ENCODE measurements at places on chromosomes 5 and 9.

- DNase-seq, result no peak
These were observed 131.4 kb downstream of the ARHGEF28 start for GRCh38 chr5:73757416-73757815.

GRCh38 chr9:71681708-71682272, 86.5 kb downstream of the CEMIP2 start:
- DNase-seq, result no peak

GRCh38 chr5:179436321-179437122, 91.3 kb upstream of the ADAMTS2 start:
- no peak for DNase-seq

DNA sequence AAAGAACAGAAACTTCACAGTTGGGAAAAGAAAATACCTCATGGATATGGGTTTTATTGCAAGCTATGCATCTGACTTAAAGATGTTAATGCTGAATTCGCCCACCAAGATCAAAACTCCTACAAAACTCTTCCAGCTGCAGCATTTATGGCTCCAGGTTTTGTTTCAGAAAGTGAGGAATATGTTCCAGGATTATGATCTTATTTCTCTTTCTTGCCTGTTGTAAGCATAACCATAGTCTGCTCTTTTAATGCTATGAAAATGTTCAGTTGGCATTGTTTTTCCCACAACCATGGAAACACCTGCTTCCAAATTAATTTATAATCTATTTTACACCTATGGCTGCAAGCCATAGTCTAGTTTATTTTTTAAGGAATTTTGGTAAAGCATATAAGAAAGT, 34.9 kb upstream of the FST start:
- no peak for DNase-seq

DNA sequence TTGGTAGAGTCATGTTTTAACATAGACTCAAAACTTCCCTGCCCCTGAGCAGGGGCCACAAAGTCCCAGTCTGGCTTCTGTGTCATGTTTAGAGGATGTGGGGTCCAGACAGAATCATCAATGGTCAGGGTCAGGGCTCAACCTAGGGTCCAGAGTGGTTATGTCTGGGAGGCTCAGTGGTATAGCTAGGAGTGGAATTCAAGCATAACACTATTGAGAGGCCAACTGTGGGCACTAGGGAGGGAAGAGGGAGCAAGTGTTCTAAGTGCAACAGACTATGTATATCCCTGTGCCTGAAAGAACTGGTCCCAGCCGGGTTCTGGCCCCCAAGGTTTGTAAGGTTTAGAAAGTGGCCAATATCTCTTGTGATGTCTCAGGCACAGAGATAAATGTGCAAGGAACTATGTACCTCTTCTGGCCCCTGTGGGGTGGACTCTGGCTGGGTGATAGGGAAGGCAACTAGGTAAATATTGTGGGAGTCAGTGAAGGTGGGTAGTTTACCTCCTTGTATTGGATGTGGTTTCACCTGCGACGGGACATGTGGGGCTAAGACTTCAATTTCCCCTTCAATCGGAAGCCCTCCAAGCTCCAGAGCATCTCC, 14.0 kb downstream of the MYORG start:
- no peak for DNase-seq

- DNase-seq, result peak; percentile 74
These were observed 17.7 kb upstream of the UBAC1 start for GRCh38 chr9:135978642-135979546.

DNA sequence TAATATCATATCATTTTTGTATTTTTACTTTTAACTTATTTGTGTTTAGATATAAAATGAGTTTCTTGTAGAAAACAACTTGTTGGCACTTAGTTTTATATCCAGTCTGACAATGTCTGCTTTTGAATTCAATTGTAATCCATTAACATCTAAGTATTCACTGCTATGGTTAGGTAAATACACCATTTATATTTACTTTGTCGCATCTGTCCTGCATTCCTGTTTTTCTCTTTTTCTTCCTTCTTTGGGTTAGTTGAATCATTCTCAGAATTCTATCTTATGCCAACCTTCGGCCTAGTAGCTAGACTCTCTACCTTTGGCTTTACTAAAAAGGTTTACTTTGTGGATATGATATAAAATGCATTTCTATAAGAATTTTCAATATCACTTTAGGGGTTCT, 107.6 kb downstream of the PLCXD3 start:
- DNase-seq, result no peak

DNA sequence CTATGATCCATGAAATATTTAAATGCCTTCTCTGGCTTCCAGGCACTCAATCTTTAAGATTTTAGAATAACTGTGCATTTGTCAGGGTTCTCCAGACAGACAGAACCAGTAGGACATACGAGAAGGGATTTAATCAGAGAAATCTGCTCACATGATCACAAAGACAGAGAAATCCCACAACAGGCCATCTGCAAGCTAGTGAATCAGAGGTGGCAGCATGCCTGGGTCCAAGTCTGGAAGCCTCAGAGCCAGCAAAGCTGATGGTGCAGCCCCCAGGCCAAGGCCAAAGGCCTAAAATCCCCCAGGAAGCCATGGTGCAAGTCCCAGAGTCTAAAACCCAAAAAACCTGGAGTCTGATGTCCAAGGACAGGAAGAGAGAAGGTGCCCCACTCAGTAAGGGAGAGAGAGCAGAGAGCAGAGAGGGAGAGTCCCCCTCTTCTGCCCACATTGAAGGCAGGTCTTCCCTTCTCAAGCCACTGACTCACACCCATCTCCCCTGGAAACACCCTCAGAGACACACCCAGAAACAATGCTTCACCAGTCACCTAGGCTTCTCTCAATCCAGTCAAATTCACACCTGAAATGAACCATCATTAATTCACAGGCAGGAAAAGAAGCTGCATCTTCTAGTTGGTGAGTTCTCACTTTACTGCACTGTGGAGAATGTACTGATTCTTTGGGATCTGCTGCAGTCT, 48.7 kb downstream of the CAMSAP1 start:
- DNase-seq, result no peak

- no peak for DNase-seq
These were observed 14.3 kb downstream of the GAPT start for GRCh38 chr5:58505502-58505901.

DNA sequence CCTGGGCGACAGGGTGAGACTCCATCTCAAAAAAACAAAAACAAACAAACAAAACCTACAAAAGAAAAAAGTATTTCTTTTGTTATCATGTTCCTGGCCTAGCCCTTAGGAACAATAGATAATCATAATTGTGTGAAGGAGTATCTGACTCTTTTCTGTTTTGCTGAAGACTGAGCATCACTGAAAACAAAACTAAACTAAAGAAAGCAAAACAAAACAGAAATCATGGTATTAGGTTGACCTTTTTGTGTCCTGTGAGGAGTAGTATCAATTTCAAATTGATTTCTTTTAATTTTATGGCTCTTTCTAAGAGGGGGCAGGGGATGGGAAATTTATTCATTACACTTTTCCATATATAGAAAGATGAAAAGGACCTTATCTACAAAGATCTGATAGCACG, 246.0 kb downstream of the YTHDC2 start:
- DNase-seq, result no peak

DNA sequence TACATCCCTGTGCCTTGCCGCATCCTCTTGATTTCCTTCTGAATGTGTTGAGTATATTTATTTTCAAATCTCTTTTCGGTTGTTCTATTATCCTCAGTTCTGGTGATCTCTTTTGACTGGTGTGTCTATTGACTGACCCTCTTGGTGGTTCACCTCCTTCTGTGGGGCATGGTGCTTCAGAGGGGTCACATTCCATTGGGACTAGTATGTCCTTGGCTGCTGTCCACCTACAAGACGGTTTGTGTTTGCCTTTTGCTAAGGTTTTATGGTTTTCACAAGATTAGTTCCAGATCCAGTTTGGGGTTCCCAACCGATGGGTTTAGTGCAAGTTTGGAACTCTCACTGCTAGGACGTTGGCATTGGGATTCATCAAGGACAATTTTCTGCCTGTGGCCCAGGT, 66.6 kb downstream of the PHF2 start:
- DNase-seq, result no peak

GRCh38 chr9:129561594-129562281, 59.2 kb downstream of the C9orf50 start:
- DNase-seq, result no peak

- no peak for DNase-seq
These were observed 12.2 kb downstream of the PTGER4 start for GRCh38 chr5:40691894-40692293.

- no peak for DNase-seq
These were observed 466.0 kb downstream of the CAAP1 start for GRCh38 chr9:26426551-26427131.

- no peak for DNase-seq
These were observed 248.1 kb downstream of the CETN3 start for GRCh38 chr5:90161414-90161813.

GRCh38 chr9:109821711-109822110, 41.7 kb downstream of the PALM2AKAP2 start:
- DNase-seq, result no peak

- DNase-seq, result no peak
These were observed 18.3 kb downstream of the RFX3 start for GRCh38 chr9:3507395-3508077.

DNA sequence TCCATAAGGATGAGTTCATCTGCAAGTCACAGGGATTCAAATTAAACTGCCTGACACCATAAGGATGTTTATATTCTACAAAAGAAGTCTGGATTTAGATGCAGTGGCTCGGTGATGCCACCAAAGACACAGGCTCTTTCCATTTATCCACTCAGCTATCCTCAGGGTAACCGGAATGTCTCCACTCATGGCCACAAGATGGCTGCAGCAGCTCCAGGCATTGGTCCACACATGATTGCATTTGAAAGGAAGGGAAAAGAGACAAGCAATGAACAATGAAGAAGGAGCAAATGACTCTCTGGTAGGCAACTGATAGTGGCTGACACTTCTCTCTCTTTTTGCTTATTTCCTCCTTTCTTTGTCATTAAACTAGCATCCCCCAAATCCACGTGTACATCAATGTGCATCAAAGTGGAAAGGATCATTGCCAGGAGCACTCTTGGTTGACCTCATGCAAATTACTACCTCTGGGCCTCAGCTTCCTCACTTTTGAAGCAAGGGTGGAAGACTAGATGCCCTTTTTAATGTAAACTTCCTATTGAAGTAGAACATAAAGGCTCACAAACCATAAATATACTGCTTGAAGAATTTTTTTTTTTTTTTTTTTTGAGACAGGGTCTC, 7.2 kb upstream of the SNX30 start:
- DNase-seq, result no peak

- no peak for DNase-seq
These were observed 101.4 kb upstream of the POC5 start for GRCh38 chr5:75818661-75819060.

- no peak for DNase-seq
These were observed 17.7 kb downstream of the ZNF366 start for GRCh38 chr5:72489536-72489935.

DNA sequence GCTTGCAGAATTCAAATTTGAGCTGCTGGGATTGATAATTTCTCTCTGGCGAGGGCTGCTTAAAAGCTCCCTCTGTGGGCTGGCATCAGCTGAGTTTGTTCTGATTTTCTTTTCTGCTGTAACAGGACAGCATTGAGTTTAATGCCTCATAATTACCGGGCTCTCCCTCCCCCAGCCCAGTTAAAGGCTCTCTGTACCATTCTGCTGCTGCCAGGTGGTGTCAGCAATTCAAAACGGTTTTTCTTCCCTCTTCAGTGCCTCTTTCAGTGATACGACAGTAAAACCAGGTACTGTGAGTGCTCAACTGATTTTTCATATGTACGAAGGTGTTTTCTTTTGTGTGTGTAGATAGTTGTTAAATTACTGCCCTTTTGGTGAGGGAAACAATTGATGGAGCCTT, 509.3 kb upstream of the CTNND2 start:
- no peak for DNase-seq

DNA sequence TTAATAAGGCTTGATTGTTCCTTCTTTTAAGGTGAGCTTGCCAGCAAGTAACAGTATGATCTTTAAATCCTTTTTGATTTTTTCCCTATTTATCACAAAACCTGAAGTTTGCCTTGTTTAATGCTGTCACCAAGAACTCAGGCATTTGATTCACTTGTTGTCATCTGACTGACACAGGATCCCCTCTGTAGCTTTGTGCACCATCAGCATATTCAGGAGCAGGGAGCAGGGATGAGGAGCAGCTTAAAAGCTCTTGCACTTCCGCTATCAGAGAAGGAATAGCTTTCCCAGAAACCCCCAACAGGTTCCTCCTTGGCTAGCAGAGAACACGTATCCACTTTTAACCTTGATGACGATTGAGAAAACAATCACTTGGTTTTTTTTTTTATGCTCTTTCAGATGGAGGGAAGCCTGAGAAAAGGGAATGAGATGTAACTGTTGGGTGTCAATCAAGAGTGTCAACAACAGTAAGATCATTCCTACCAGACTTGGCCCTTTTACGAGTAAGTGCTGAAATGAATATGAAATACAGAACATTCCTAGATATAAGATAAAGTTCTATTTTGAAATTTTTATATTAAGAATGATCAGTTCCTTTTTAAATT, 433.1 kb upstream of the CDH18 start:
- DNase-seq, result no peak

GRCh38 chr9:10773136-10773535, 160.3 kb upstream of the PTPRD start:
- no peak for DNase-seq

DNA sequence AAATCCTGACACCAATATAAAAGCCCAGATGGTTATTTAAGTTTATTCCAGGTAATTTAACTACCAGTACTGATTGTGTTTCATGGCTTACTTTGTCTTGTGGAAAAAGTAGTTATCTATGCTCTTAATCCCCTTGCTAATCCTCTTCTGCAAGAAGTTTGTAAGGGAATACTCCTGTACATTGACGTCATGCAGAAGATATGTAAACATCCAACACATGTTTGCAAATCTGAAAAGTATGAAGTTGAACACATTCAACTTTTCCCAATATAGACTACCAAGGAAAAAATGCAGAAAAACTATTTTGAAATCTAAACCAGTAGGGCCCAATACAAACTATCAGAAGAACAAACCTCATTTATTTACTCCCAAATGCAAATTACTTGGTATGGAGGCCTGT, 56.3 kb upstream of the ELL2 start:
- DNase-seq, result no peak

GRCh38 chr5:142745268-142745667, 24.9 kb upstream of the ARHGAP26 start:
- no peak for DNase-seq

GRCh38 chr5:13661272-13661671, 283.2 kb downstream of the DNAH5 start:
- DNase-seq, result no peak
